ENCODE measurements at places on chromosomes 13 and 19.
A peak's percentile ranks its signal among the peaks of the same experiment; 100 is the strongest.

DNA sequence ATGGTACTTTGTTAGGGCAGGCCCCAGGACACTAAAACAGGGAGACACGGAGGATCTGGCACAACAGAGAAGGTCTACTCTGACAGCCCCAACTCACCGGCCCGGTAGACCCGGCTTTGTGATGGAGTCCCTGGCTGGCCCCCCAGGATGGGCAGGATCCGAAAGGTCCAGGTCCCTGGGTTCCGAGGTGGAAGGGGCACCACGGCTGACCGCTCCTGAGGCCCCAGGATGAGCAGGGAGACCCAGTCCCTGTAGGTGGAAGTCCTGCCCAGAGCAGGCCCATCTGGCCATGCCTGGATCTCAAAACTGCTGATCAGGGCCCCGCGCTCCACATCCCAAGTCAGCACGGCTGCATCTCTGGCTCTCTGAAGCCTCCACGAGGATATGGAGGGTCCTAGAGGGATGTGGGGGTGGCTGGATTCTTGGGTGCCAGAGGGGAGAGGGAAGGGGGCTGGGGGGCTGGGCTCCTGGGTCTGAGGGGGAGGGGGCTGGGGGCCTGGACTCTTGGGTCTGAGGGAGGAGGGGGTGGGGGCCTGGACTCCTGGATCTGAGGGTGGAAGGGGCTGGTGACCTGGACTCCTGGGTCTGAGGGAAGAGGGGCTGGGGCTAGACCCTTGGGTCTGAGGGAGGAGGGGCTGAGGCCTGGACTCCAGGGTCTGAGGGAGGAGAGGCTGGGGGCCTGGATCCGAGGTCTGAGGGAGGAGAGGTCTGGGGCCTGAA, 4.6 kb downstream of the VSIG10L start:
- DNase-seq, result no peak

DNA sequence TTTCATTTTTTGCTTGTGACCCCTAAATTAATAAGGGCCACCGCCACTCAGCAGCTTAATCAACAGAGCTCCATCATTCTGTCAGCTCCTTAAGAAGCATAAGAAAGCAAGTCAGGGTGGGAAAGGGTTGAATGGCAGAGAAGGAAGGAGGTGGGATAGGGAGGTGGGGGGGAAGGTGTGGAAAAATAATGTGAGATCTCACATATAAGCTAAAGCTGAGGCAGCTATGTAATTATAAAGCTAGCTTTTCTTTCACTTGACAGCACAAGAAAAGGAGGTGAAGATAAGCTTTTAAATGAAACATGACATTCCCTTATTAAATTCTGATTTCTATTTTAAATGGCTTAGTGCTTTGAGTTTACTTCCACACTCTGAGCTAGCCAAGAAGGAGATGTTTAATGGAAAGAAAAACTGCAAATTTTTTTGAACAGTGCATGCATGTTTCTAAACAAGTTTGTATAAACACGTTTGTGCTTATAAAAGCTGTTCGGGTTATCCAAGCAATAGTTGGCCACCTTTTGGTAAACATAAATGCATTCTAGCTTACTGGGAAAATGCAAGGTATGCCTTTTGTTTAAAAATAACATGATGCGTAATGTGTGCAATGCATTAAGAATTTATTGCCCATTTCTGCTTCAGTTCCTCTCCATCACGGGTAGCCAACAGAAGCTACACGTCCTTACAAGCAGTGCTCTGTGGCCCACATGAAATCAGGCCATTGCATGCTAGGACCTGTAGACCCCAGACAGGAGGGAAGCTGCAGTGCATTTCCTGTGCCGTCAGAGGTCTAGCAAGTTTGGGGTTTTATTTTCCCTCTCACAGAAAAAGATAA, 96.2 kb downstream of the LHFPL6 start:
- DNase-seq, result no peak

- DNase-seq, result no peak
Observed at GRCh38 chr19:35347930-35348298, 212 bp downstream of the FFAR1 start.

- DNase-seq, result no peak
Observed at GRCh38 chr13:107209824-107210722, 642.1 kb upstream of the ARGLU1 start.

DNA sequence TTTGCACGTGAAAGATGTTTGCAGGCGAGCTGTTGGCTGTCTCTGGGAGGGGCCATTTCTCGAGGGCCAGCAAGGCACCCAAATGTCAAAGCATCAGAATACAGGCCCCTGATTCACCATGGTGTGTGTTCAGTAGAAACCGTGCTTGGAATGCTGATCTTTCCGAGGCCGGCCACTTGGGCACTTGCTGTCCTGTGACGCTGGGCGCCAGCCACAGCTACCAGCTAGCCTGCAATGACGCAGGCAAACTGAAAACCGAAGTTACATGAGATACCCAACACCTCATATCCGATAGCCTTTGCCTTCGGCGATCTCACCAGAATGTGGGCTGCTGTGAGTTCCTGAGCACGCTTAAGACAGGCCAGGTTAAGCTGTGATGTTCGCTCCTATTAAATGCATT, 12.0 kb downstream of the THOP1 start:
- no peak for DNase-seq

DNA sequence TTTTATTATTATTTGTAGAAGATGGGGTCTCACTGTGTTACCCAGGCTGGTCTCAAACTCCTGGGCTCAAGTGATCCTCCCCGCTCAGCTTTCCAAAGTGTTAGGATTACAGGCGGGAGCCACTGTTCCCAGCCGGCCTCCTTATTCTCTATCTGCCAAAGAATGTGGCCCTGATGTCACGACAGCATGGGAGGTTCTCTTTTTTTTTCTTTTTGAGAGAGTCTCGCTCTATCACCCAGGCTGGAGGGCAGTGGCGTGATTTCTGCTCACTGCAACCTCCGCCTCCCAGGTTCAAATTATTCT, 23.5 kb downstream of the CARM1 start:
- DNase-seq, result no peak

DNA sequence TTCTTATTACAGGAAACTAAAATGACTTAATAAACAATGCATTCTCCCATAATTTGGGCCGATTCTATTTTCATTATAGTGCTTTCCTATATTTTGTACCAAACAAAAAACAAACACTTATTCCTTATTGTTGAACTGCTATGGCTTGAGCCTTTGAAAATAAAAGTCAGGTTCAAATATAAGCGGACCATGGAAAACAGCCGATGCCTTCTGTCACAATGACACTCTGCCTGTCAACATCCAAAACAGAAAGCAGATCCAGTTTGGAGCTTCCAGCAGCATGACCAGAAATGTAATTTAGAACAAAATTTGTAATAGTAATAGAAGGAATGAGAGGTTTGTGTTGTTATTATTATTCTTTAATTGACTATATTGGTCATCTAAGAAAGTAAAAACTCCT, 194.5 kb downstream of the LHFPL6 start:
- DNase-seq, result no peak

DNA sequence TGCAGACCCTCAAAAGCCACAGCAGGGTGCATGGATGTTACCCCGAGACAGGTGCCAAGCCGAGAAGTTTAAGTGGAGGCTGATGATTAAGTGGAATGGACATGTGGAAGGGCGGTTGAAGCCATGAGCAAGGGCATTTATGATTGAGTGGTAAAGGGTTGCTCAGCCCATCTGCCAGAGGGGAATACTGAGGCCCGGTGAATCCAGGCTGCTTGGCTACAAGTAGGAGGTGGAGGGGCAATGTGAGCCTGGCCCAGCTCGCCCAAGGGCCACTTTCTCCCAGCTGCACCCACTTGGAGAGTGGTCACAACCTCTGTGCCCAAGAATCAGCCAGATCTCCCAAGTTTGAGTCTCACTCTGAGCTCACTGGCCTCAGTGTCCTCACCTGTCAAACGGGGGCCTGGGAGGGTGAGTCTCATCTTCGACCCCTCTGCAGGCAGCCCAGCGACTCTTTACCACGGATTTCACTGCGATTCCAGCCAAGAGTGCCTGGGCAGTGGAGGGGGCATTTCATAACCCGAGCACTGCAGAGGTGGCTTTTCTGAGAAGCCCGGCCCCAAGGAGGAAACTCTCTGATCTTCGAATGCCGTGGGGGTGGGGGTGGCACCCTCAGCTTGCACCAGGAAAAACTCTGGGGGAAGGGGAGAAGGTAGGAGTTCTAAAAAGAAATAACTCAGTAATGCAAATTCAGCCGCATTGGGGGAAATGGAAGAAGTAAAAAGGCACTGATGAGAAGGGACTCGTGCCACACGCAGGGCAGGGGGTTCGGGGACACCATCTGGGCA, 62.9 kb upstream of the KLF2 start:
- no peak for DNase-seq

- DNase-seq, result no peak
Observed at GRCh38 chr19:16136185-16136999, 7.1 kb upstream of the HSH2D start.

DNA sequence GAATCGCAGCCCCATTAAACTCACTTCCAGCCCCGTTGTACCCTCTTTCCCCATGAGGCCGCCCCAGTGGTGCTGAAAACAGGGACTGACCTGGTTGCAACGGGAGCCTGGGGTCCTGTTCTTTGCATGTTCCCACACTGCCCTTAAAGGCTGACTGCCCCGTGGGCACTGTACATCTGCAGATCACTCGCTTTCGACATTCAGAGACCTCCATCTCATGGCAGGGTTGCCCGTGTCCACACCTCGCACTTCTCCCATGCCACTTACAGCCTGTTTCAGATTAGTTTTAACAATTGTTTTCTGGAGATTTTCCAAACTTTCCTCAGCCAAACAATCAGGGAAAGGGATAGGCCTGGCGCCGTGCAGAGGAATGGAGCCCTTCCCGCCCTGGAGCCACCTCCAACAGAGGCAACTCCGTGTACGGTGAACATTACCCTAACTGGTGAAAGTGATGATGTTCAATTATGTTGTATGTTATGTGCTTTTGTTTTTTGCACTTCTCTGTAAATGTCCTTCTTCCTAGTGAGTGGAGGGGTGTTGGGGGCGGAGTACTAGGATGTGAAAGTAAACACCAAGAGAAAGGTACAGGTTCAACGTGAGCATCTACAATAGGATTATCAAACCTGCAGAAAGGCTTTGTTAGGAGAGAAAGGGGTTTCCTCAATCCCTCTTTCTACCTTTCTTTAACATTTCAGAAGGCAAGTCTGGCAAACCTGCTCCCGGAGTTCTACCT, 262.8 kb downstream of the FOXO1 start:
- no peak for DNase-seq

DNA sequence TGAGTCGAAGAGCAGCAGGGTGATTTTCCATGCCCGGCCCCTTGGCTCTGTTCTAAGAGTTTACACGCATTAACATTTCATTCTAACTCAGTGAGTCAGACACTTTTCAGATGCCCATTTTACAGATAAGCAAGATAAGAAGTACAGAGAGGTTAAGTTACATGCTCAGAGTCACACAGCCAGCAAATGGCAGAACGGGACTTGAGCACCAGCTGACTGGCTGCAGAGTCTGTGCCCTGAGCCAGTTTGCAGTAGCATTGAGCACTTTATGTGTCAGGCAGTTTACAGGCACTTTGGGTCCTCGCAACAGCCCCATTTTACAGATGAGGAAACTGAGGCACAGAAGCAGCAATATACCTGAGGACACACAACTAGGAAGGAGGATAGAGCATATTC, 19.0 kb downstream of the CCDC8 start:
- DNase-seq, result no peak

GRCh38 chr13:61432029-61432428, 16.4 kb upstream of the PCDH20 start:
- DNase-seq, result no peak

GRCh38 chr13:23411220-23411619, 22.3 kb downstream of the SACS start:
- DNase-seq, result no peak

- DNase-seq, result peak; percentile 31
Observed at GRCh38 chr19:57103573-57104277, 16.1 kb upstream of the USP29 start.

DNA sequence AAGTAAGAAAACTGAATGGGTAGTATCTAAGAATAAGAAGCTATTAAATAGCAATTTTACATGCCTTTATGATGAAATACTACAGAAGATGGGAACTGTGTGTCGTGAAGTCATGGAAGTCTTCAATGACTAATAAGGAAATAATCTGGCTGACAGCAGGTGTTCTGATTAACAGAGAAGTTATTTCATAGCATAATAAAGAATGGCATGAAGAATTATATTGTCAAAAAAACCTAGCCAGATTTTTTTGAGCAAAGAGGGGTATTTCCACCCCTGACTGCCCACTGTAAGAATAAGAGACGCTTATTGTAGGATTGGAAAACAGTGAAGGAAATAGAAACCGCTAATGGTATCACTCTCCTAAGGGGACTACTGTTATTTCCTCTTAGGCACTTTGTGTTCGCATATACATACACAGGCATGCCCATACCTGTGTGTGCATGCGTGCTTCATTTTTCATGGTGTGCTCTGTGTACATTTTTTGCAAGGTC, 318.8 kb downstream of the SHISA2 start:
- no peak for DNase-seq

- DNase-seq, result no peak
Observed at GRCh38 chr13:79989217-79989661, 351.7 kb downstream of the SPRY2 start.

- DNase-seq, result no peak
Observed at GRCh38 chr13:52047463-52047862, 23.0 kb downstream of the UTP14C start.

- DNase-seq, result no peak
Observed at GRCh38 chr19:42857544-42857867, 22.0 kb downstream of the PSG1 start.

DNA sequence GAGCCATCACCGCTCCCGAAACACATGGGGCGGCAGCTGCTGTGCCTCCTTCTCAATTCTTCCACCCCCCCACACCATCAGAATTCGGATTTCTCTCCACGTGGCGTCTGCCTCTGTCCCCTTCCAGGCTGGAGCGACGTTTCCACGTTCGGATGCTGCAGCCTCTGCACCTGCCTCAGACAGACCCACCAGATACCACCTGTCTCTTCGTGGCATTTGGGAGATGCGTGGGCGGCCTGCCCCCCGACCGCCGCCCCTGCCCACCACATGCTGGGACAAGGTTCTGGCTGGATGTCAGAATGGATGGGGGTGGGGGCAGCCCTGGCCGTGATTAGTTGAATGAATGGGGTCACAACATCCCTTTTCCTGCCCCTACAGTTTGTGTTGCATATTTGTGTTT, 90.0 kb downstream of the SLC7A1 start:
- DNase-seq, result no peak

- DNase-seq, result no peak
Observed at GRCh38 chr19:34244611-34245299, 9.6 kb upstream of the GARRE1 start.

DNA sequence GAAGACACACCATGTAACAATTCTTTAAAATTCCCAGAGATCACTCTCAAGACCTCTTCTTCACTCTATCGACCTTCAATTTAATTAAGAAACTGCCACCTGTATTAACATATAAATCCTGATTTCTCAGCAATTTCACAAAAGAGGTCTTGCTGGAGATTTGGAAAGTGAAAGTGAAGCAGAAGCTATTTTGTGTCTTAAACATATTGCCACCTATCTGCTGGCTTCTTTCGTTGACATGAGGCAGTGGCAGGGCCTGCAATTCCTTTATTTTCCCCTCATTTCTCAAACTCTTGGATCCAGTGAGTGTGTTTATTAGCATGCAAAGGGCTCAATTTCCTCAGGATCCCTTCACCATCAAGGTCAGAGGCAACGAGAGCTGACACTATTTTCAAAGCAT, 780.2 kb upstream of the SLITRK1 start:
- DNase-seq, result no peak

Measured in ELF-1 (cell line).